ENCODE measurements at places on chromosomes 16 and 17. TPM values are rescaled to one million over a fixed set of nuclear protein-coding genes. Genes with fewer than 3 reads are reported as not detected.

The STAT5A gene
- total RNA-seq, result 86.4 TPM

The KRT28 gene
- total RNA-seq, result not detected

The MBTD1 gene
- total RNA-seq, result 9.8 TPM

The PMP22 gene
- total RNA-seq, result 0.35 TPM

The LCAT gene
- 11.7 TPM for total RNA-seq

The CACNG3 gene
- total RNA-seq, result not detected

The HOXB1 gene
- not detected for total RNA-seq

The CNGB1 gene
- not detected for total RNA-seq

The ABI3 gene
- 67.0 TPM for total RNA-seq

DNA sequence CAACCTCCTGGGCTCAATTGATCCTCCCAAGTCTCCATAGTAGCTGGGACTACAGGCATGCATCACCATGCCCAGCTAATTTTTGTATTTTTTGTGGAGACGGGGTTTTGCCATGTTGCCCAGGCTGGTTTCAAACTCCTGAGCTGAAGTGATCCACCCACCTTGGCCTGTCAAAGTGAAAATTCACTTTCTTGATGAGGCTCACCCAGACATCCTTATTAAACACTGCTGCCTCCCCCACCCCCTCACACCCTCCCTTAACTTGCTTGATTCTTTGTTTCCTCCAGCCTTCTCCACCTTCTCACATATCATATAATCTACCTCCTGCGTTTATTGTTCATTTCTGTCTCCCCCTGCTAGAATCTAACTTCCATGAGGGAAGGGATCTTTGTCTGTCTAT lies 46.0 kb upstream of the TEX2 start:
- no peak overlapping the region for H3K27ac ChIP-seq
- H3K27me3 ChIP-seq, result no peaks in the 10 kb centered on the region
- H3K36me3 ChIP-seq, result no peaks in the 10 kb centered on the region
- DNase-seq, result no peak
- no peaks in the 10 kb centered on the region for H3K4me1 ChIP-seq

GRCh38 chr16:65120831-65121721 lies 787 bp downstream of the CDH11 start:
- no peak for DNase-seq
- H3K4me3 ChIP-seq, result no peak overlapping the region
- no peaks in the 10 kb centered on the region for H3K36me3 ChIP-seq

- H3K27me3 ChIP-seq, result no peaks in the 10 kb centered on the region
- H3K4me3 ChIP-seq, result peak overlapping the region; percentile 91
- H3K4me1 ChIP-seq, result peaks cover 38% of the 10 kb centered on the region
- DNase-seq, result no peak
- H3K36me3 ChIP-seq, result no peaks in the 10 kb centered on the region
These were observed 637 bp upstream of the CLN3 start for GRCh38 chr16:28492511-28492910.

- peak overlapping the region; percentile 49 for H3K4me3 ChIP-seq
- H3K36me3 ChIP-seq, result peaks cover 3% of the 10 kb centered on the region
- H3K27ac ChIP-seq, result peak overlapping the region; percentile 81
- no peak for DNase-seq
- no peaks in the 10 kb centered on the region for H3K27me3 ChIP-seq
These were observed 10.2 kb downstream of the PIK3R5 start for GRCh38 chr17:8955021-8955959.

- DNase-seq, result no peak
- H3K4me3 ChIP-seq, result peak overlapping the region; percentile 87
- H3K36me3 ChIP-seq, result no peaks in the 10 kb centered on the region
These were observed 7.1 kb upstream of the IL32 start for GRCh38 chr16:3058139-3059030.

GRCh38 chr16:15757630-15758251 lies 99.1 kb downstream of the MYH11 start:
- H3K27ac ChIP-seq, result no peak overlapping the region
- H3K36me3 ChIP-seq, result no peaks in the 10 kb centered on the region
- no peaks in the 10 kb centered on the region for H3K27me3 ChIP-seq
- DNase-seq, result no peak
- no peak overlapping the region for H3K4me3 ChIP-seq
- H3K4me1 ChIP-seq, result no peaks in the 10 kb centered on the region

DNA sequence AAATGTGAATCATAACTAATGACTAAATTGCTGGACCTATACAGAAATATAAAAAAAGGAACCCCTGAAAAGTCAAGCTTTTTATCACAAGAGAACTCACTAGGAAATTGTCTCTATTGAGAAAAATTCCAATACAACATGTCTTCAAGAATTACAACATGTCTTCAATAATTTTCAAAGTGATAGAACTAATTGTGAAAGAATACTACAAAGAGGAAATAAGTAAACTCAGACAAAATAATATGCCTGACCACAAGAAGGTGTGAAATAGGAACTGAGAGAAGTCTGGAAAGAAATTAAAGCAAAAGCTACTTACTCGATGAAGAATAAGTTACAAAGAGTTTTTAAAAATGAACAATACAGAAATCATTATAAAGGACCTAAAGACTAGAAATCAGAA lies 29.9 kb upstream of the OR1G1 start:
- no peak overlapping the region for H3K4me3 ChIP-seq
- no peak for DNase-seq
- H3K4me1 ChIP-seq, result no peaks in the 10 kb centered on the region
- no peaks in the 10 kb centered on the region for H3K36me3 ChIP-seq
- H3K27me3 ChIP-seq, result no peaks in the 10 kb centered on the region

- H3K4me3 ChIP-seq, result no peak overlapping the region
- H3K27ac ChIP-seq, result no peak overlapping the region
- no peaks in the 10 kb centered on the region for H3K27me3 ChIP-seq
- no peaks in the 10 kb centered on the region for H3K36me3 ChIP-seq
These were observed 18.7 kb upstream of the CCL2 start for GRCh38 chr17:34236281-34236892.

DNA sequence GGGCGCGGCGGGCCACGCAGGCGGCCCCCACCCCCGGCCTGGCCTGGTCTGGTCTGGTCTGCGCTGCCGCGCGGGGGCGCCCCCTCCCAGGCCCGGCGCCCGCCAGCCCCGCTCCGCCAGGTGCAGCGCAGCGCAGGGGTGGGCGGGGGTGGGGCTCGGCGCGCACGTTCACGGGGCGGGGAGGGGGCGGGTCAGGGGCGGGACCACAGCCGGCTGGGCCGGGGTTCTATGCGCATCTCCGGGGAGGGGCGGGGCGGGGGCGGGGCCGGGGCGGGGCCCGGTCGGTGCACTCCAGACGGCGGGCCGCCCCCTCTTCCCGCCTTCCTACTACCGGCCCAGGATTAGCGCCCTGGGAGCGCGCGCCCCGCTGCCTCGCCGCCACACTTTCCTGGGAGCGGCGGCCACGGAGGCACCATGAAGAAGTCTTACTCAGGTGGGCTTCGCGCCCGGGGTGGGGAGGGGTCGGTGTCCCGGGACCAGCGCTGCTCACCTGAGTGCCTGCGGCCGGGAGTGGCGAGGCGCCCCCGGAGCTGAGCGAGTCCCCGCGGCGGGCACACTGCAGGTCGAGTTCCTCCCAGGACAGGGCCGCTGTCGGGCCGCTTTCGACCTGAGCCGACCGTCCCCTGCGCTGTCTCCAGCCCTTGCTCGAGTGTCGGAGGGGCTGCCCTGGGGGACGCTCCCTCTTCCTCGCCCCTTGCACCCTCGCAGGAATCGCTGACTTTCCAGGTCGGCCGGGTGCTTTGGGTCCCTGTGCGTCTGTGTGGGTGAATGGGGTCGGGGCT lies 140.5 kb downstream of the SEC14L1 start:
- no peaks in the 10 kb centered on the region for H3K36me3 ChIP-seq
- peak overlapping the region; percentile 75 for H3K4me3 ChIP-seq
- peaks cover 26% of the 10 kb centered on the region for H3K4me1 ChIP-seq
- H3K27ac ChIP-seq, result peak overlapping the region; percentile 46
- no peak for DNase-seq

DNA sequence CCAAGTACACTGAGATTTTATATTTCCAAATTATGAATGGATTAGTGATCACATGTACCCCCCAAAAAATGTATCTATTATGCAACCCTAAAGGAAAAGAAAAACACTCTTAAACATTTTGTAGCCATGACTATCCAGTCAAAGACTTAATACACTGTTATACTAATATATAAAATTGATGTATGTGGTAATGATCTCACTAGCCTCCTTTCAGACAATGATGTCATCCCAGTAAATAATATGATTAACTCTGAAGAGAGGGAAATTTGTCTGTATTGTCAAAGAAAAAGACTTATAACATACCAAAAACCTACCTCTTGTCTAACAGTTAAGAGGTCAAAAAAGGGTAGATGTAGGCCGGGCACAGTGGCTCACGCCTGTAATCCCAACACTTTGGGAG lies 80.7 kb downstream of the USP32 start:
- H3K4me1 ChIP-seq, result peaks cover 11% of the 10 kb centered on the region
- H3K27me3 ChIP-seq, result no peaks in the 10 kb centered on the region
- H3K27ac ChIP-seq, result no peak overlapping the region
- no peak overlapping the region for H3K4me3 ChIP-seq
- no peaks in the 10 kb centered on the region for H3K36me3 ChIP-seq
- DNase-seq, result no peak

GRCh38 chr17:28758411-28759121 lies 14.8 kb downstream of the TRAF4 start:
- H3K27me3 ChIP-seq, result no peaks in the 10 kb centered on the region
- no peak overlapping the region for H3K4me3 ChIP-seq
- peaks cover 26% of the 10 kb centered on the region for H3K36me3 ChIP-seq
- DNase-seq, result no peak

- H3K36me3 ChIP-seq, result no peaks in the 10 kb centered on the region
- peaks cover 25% of the 10 kb centered on the region for H3K4me1 ChIP-seq
- peak overlapping the region; percentile 25 for H3K27ac ChIP-seq
- H3K27me3 ChIP-seq, result no peaks in the 10 kb centered on the region
These were observed 13.5 kb downstream of the CEP295NL start for GRCh38 chr17:78889531-78889930.

GRCh38 chr16:2835638-2836493 lies 5.8 kb downstream of the ZG16B start:
- no peaks in the 10 kb centered on the region for H3K4me1 ChIP-seq
- H3K4me3 ChIP-seq, result no peak overlapping the region
- H3K36me3 ChIP-seq, result no peaks in the 10 kb centered on the region
- no peak for DNase-seq
- no peaks in the 10 kb centered on the region for H3K27me3 ChIP-seq

GRCh38 chr16:51248217-51248616 lies 97.1 kb upstream of the SALL1 start:
- no peak for DNase-seq
- no peaks in the 10 kb centered on the region for H3K36me3 ChIP-seq
- H3K27ac ChIP-seq, result no peak overlapping the region
- H3K4me3 ChIP-seq, result no peak overlapping the region
- no peaks in the 10 kb centered on the region for H3K27me3 ChIP-seq
- H3K4me1 ChIP-seq, result no peaks in the 10 kb centered on the region

- H3K27ac ChIP-seq, result no peak overlapping the region
- no peaks in the 10 kb centered on the region for H3K4me1 ChIP-seq
- DNase-seq, result no peak
- no peaks in the 10 kb centered on the region for H3K27me3 ChIP-seq
- no peaks in the 10 kb centered on the region for H3K36me3 ChIP-seq
- no peak overlapping the region for H3K4me3 ChIP-seq
These were observed 817.6 kb upstream of the CDH8 start for GRCh38 chr16:62853887-62854286.

DNA sequence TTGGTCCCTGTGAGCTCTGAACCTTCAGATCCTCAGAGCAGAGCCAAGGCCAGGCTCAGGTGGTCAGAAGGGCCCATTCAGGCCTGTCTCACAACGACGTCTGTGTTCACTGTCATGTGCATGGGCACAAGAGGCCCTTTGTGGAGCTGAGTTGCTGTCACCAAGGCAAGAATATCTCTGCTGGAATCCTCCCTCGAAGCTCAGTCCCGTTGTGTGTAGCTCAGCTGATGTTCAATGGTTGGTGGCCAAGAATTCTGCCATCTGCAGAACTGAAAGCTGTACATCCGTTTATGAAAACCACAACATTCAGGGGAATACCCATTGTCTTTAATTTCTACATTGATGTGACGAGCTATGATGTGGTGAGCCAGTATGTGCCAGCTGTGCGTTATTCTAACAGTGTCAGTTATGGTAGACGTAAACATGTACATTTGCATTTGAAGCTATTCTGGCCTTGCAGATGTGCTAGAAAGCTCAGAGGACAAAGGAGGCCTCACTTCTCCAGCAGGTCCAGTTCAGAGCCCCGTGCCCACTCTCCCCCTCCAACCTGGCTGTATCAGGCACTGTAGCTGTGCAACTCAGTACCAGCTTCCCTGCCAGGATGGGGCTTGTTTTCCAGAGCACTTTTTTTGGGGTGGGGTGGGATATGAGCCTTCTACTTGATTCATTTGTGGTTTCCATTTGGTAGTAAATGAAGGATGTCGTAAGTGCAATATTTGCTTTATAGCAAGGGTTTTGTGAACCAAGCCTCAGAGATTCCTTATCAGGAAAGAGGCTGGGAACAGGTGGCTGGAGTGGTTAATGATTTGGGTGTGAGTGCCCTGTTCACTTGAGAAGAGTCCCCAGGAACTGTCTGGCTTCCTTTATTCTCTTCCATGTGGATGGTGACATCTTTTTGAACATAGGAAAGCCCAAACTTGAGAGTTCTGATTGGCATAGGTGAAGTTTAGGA lies 56.1 kb downstream of the B9D1 start:
- H3K36me3 ChIP-seq, result no peaks in the 10 kb centered on the region
- peaks cover 46% of the 10 kb centered on the region for H3K4me1 ChIP-seq
- no peaks in the 10 kb centered on the region for H3K27me3 ChIP-seq
- peak overlapping the region; percentile 9 for H3K27ac ChIP-seq
- DNase-seq, result peak; percentile 94
- no peak overlapping the region for H3K4me3 ChIP-seq

DNA sequence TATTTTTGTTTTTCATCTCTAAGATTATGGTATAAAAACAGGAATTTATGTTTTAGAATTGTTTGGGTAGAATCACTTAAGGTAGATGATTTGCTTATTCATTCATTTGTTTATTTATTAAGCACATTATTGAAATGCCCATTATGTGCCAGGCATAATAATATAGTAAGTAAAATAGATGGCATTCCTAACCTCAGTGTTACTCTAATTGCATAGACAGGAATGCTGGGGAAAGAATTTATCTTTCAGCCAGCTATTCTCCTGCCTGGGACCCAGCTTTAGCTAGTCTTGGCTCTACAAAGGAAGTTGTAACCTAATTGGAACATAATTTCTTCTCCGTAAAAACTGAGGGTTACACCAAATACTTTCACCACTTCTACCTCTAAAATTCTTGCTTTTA lies 44.6 kb downstream of the NFAT5 start:
- no peak overlapping the region for H3K4me3 ChIP-seq
- H3K4me1 ChIP-seq, result peaks cover 35% of the 10 kb centered on the region
- H3K36me3 ChIP-seq, result no peaks in the 10 kb centered on the region
- no peaks in the 10 kb centered on the region for H3K27me3 ChIP-seq
- no peak for DNase-seq

- no peak overlapping the region for H3K27ac ChIP-seq
- H3K4me1 ChIP-seq, result no peaks in the 10 kb centered on the region
- no peak for DNase-seq
- H3K36me3 ChIP-seq, result no peaks in the 10 kb centered on the region
These were observed 211.9 kb downstream of the PRKCA start for GRCh38 chr17:66514227-66514806.

DNA sequence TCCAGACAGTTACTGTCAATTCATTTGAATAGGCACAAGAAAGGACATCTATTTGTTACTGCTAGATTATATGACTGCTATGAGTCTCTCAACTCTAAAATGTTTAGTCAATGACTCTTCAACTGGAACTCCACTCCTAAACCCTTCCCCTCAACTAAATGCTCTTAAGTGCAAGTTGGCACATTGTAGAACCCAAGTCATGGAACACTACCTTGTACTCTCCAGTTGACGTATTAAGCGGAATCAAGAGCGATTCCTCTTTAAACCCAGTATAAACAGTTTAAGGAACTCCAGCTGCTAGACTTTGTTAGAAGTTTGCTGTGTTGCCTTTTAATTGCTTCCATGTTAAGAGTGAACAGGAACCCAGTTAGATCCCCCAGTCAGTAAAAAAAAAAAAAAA lies 44.6 kb downstream of the STH start:
- peaks cover 14% of the 10 kb centered on the region for H3K36me3 ChIP-seq
- H3K27ac ChIP-seq, result no peak overlapping the region
- no peaks in the 10 kb centered on the region for H3K4me1 ChIP-seq
- H3K27me3 ChIP-seq, result no peaks in the 10 kb centered on the region
- H3K4me3 ChIP-seq, result no peak overlapping the region

Measured in GM12878 (cell line).